Immature natural killer cell (primary cell): ENCODE measurements at places on chromosomes 6 and 20.

GRCh38 chr20:25017257-25017803 lies 24.8 kb upstream of the APMAP start:
- DNase-seq: no peak

GRCh38 chr20:8148501-8148900 lies 16.4 kb downstream of the PLCB1 start:
- no peak for DNase-seq

DNA sequence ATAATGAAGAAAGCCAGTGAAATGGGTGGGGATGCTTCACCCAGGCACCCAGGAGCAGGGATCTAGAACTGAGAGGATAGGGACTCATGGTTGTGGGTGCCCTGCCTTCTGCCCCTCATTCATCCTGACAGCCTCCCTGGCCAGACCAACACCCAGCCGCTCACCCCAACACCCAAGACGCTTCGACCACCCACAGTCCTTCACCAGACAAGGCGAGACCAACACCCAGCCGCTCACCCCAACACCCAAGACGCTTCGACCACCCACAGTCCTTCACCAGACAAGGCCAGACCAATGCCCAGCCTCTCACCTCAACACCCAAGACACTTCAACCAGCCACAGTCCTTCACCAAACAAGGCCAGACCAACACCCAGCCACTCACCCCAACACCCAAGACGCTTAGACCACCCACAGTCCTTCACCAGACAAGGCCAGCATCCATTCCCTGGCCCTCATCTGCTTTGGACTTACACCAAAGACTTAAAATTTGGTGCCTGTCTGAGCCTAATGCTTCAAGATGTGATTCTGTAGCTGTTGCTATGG lies 131.5 kb downstream of the ANKRD60 start:
- no peak for DNase-seq

DNA sequence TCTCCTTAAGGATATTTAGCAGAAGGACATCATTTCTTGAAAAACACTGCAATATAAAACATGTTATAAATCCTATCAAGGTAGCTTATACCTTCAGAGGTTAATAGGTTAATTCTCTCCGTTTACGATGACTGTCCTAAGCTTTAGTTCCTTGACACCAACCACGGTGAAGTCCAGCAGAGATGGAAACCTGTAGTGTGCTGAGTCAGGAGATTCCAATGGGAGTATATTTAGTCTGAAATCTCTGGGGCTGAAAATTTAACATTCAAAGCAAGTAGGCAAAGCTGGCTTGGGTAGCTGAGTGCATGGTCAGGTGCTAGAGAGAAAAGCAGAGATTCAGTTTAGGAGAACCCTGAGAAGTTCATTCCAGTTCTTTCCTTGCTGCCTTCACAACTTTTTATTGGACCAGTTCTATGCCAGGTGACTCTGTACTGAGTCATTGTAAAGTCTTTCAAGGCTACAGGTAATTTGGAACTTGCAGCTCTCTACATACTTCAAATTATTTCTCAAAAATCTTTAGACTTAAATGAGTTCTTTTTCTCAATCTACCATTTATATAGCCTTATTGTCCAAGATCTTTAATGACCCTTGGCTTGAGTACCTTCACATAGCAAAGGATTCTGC lies 1009.4 kb upstream of the FLRT3 start:
- DNase-seq: no peak

DNA sequence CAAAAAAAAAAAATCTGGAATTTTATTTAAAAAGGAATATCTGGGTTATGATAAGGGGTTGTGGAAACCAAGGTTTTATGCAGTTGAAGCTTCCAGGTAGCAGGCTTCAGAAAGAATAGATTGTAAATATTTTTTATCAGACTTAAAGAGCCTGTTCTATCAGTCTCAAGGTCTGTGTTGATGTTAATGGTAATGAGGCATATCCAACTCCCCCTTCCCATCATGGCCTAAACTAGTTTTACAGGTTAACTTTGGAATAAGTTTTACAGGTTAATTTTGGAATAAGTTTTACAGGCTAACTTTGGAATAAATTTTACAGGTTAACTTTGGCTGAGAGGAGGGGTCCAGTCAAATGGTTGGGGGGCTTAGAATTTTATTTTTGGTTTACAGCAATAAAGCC lies 92.4 kb downstream of the CD24 start:
- DNase-seq: no peak

DNA sequence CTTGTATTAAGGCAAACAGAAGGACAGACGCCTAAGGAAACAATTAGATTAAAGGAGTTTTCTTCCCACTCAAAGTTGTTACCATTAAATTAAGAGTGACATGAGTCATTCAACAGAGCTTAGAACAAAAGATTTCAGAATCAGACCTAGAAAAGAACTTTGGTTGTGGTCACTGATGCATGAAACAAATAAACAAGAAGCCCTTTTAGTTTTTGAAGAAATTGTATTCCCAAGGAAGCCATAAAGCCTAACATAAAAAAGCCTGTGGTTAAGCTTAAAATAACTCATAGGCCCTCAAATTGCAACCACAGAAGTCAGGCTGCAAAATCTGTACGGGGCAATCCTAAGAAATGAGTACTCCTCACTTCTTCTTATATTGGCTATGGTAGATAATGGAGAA lies 17.9 kb upstream of the TRIM26 start:
- DNase-seq: no peak

- no peak for DNase-seq
These were observed 2.6 kb downstream of the MAFB start for GRCh38 chr20:40686434-40686882.

DNA sequence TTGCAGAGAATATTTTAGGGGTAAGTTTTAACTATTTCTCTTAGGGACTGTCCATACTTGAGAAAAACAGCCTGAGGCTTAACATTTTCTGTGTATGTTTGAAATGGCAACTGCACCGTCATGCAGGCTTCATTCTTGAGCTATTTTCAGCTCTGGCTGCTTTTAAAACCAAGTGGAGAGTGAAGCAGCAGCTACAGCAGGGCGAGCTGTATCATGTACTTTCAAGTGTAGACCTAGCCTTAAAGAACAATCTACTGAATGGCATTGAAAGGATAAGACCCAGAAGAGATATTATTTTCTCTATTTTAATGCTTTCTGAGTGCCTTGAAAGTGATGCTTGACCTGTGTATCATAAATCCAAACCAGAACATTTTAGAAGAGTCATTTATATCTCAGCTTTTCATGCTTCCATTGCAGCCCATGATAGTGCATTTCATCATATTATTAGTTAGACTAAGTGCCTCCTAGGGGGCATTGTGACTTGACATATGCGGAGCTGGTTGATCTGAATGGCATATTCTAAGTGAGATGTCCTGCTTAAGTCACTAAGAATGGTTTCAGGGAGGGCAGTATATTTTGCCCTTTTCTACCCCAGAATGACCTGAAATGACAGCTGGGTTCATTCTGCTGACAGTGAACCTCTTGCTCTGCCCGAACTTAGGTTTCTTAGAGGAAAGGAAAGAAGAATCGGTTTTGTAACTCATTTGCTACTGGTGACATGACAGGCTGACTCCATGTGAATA lies 85.3 kb downstream of the NKAIN2 start:
- DNase-seq: no peak

DNA sequence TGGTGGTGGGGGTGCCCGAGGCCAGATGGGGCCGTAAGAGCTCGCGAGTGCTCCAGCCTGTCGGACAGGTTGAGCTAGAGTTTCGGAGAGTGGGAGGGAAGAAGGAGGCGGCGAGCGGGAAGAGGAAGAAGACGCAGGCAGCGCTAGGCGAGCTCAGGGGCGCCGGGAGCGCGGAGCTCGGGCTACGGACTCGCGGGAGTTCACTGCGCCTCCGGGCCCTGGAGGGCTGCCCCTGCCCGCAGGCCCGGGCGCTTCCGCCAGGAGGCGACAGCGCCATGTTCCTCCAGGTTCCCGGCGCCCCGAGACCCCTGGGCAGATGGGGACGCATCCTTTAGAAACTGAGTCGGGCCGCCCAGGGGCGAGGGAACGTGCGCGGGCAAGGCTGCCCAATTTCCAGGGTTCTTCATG lies 984 bp downstream of the TFAP2C start:
- no peak for DNase-seq

DNA sequence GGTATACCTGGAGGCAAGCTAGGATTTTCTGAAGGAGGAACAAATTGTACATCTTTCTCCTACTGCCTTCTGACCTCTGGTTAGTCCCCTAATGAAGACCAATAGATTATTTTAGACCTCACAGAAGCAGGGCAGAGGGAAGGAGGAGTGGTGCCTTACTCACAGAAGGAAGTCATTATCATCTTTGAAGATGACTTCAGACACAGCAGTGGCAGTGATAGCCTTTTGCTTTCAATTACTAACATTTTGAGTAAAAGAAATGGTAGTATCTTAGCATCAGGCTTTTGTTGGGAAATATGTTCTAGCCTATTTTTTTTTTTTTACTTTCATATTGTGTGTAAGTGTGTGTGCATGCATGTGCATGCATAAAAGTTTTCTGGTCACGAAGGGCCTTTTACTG lies 164.2 kb upstream of the PLN start:
- no peak for DNase-seq

DNA sequence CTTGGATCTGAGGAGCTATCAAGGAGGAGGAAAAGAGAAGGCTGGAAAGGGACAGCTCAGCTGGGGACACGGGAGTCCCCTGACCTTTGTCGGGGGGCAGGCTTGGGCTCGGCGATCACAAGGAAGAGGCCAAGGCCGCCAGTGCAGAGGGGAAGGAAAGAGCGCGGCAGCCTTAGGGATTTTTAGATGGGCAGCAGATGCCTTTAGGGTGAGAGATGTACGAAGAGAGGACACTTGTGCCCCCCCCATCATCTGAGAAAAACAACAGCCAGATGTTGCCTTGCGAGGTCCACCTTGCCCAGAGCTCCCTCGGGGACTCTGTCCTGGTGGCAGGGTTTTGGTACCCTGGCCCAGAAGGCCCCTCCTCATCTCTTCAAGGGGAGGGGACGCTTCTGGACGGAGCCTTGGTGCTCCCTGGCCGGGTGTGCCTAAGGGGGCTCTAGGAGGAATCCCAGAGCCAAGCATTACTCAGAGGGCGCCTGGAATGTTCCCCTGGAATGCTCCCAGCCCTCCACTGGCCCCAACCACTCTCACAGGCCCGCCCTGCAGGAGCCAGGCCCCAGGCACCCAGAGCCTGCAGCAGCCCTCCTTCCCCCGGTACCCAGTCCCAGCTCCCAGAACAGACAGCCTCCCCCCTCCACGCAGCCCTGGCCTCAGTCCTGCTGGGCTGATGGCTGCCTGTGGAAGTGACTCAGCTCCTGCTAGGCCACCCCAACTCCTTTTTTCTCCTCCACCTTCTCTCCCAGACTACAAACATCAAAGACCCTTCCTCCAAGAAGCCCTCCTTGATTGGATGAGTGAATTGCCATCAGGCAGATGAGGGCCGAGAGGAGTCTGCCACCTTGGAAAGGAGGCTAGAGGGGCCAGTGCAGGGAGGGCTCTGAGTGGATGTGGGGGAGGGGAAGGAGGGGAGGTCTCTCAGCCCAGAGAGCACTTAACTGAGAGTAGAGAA lies 1.8 kb downstream of the ADAM33 start:
- DNase-seq: no peak

DNA sequence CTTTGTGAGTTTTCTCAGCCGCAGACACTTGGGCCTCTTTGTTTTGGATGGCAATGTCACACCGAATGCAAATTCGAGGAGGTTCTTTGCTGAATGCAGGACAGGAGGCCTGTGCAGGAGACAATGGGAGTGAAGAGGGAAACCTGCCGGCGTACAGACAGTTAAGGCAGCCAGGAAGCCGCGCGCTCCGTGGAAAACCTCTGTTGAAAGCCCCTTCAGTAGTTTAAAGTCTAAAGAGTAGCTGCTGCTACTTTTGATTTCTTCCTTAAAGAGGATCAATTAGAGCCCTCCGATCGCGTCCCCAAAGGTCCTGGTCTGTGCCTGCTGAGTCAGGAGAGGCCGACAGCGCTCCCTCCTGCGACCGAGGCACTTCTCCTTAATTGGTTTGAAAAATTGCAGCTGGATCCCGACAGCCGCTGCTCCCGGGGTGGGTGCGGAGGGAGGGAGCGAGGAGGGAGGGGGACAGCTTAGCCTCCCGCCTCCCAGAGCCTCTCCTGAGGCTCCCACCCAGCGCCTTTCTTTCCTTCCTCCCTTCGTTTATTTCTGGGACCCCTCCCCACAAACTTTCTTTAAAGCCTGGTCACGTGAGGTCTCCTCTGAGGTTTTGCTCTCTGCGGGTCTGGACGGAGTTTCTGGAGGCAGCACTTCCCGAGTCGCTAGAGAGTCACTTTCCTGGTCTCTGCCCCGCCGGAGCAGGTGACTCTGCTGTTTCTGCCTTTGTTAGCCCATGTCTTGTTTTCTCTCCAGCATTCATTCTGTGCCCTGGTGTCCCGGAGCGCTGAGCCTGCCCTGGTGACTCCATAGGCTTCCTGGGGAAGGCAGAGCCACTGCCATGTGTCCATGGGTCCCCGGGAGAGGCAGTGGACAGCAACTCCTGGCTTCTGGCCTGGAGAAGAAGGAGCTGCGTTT lies 22.3 kb upstream of the RPP40 start:
- DNase-seq: no peak

DNA sequence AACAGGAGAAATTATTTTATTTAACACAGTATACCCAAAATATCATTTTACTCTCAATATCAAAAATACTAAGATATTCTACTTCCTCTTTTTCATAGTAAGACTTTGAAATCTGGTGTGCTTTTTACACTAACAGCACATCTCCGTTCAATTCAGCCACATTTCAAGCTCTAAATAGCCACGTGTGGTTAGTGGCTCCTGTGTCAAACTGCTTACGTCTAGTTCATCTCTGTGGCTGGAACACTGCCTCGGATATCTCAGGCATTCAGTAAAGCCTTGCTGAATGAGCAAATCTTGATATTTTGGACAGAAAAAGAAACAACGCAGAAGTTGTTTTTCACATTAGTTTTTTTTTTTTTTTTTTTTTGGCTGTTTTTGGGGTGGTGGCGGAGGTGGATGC lies 136.1 kb downstream of the EYA4 start:
- DNase-seq: no peak

DNA sequence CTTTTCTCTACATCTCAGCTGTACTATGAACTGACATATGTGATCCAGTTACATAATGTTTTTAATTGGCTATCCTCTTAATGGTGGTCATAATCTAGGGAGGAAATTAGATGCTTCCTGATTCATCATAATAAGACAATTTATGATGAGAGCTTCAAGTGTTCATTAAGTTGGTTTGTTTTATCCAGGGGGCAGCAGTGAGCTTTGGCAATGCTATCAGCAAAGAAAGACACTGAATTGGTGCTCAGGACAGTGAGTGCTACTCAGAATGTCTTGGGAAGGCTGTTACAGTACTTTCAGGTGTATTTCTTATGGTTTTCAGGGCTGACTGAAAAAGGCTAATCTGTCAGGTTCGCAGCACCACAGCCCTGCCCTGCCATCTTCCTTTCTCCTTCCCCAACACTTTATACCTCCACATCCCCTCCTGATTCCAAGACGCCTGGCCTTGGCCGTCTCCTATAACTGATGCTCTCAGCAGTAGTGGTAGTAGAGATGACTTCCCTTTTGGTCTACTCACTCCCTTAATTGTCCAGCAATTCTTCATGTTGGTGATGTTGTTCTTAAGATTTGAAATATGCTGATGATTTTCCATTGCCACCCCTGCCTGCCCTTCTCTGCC lies 67.0 kb upstream of the TNFAIP3 start:
- peak; percentile 74 for DNase-seq
